ENCODE measurements at places on chromosomes 6 and 20.

- no peak for DNase-seq
- no peak overlapping the region for H3K27ac ChIP-seq
- no peak overlapping the region for H3K4me3 ChIP-seq
- no peaks in the 10 kb centered on the region for H3K4me1 ChIP-seq
Measured at GRCh38 chr6:88262332-88262731, 96.2 kb upstream of the CNR1 start.

DNA sequence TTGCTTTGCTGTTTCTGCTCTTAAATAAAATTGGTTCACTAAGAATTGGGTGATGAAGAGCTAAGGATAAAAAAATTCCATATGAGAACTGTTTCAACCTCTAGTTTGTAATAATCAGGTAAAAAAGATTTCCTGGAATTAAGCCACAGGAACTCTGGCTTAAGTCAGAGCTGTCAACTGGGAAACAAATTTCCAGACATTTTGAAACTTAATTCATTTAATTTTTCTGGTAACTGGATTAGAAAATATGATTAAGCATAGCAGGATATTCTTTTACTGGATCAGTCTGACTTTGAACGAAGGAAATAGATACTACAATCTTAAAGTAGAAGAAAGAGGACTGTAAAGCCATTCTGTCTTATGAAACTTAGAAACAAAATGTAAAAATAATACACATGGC is 1.3 kb upstream of the VIP start:
- no peaks in the 10 kb centered on the region for H3K27me3 ChIP-seq
- H3K4me1 ChIP-seq: no peaks in the 10 kb centered on the region
- no peak overlapping the region for H3K4me3 ChIP-seq
- no peak overlapping the region for H3K27ac ChIP-seq
- no peak for DNase-seq

DNA sequence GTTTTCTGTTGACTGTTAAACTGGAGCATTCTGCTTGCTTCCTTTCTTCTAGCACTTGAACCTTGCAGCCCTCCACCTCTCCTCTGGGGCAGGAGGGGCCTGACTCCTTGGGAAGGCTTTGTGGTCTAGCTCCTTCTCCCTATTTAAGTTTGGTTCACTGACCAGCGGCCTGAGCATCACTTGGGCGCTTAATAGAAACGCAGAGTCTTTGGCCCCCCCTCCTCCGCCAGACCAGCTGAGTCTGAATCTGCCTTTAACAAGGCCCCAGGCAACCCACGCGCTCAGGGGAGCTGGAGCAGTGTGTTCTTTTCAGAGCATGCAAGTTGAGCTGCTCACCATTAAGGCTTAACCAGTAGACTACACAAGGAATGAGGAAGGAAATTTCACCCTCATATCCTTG is 225.7 kb downstream of the NRN1 start:
- H3K4me3 ChIP-seq: no peak overlapping the region
- no peak overlapping the region for H3K27ac ChIP-seq
- no peak for DNase-seq
- no peaks in the 10 kb centered on the region for H3K27me3 ChIP-seq

GRCh38 chr6:141313986-141314385 is 818.7 kb upstream of the GJE1 start:
- H3K36me3 ChIP-seq: no peaks in the 10 kb centered on the region
- peaks cover 4% of the 10 kb centered on the region for H3K4me1 ChIP-seq
- no peak for DNase-seq
- H3K27me3 ChIP-seq: peaks cover 4% of the 10 kb centered on the region
- no peak overlapping the region for H3K27ac ChIP-seq

DNA sequence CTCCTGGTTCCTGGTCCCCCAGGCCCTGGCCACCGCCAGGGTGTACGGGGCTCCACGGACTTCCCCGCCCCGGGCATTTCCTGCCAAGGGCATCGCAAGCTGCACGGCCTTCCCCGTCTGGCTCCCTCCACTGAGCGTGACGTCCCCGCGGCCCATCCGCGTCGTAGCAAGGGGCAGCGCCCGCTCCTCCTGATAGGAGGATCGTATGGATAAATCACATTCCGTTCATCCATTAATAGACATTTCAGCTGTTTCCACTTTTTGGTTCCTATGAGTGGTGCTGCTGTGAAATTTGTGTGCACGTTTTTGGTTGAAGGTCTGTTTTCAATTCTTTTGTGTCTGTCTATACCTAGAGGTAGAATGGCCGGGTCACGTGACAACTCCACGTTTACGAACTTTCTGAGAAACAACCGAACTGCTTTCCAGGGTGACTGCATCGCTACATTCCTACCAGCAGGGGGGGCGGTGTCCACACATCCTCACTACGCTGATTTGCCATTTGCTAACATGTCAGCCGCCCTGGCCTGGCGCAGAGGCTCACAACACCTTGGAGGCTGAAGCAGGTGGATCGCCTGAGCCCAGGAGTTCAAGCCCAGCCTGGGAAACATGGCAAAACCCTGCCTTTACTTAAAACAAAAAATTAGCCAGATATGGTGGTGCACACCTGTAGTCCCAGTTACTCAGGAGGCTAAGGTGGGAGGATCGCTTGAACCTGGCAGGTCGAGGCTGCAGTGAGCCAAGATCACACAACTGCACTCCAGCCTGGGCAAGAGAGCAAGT is 37.7 kb downstream of the KCNQ2 start:
- peak overlapping the region; percentile 19 for H3K4me3 ChIP-seq
- peaks cover 8% of the 10 kb centered on the region for H3K27me3 ChIP-seq
- H3K4me1 ChIP-seq: peaks cover 6% of the 10 kb centered on the region
- no peaks in the 10 kb centered on the region for H3K36me3 ChIP-seq
- DNase-seq: peak; percentile 90

GRCh38 chr6:75204959-75205775 is 686 bp downstream of the COL12A1 start:
- H3K27me3 ChIP-seq: peaks cover 82% of the 10 kb centered on the region
- no peaks in the 10 kb centered on the region for H3K36me3 ChIP-seq
- H3K4me3 ChIP-seq: peak overlapping the region; percentile 49
- peak; percentile 37 for DNase-seq

- no peaks in the 10 kb centered on the region for H3K27me3 ChIP-seq
- H3K4me3 ChIP-seq: no peak overlapping the region
- peaks cover 48% of the 10 kb centered on the region for H3K36me3 ChIP-seq
- no peaks in the 10 kb centered on the region for H3K4me1 ChIP-seq
Measured at GRCh38 chr6:7401075-7401474, 11.5 kb downstream of the RIOK1 start.

DNA sequence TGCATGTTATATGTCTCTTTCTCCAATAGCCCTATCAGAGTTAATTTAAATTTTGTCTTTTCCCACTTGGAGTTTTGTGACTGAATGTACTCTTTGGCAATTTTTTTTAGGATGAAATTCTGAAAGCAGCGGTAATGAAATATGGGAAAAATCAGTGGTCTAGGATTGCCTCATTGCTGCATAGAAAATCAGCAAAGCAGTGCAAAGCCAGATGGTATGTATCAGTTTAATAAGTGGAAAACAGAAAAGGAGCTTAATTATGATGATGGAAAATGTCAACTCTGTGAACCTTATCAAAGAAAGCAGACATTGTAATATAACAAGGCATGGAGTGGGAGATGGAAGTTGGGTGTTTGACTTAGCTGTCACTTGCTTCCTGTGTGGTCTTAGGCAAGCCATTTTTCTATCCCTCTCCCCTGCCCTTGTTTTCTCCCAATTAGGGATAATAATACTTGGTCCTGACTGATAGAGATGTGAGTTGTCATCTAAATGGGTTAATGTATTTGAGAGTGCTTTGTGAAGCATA is 2.7 kb downstream of the CDC5L start:
- no peaks in the 10 kb centered on the region for H3K27me3 ChIP-seq
- peaks cover 58% of the 10 kb centered on the region for H3K36me3 ChIP-seq
- no peak for DNase-seq
- H3K4me1 ChIP-seq: peaks cover 34% of the 10 kb centered on the region

DNA sequence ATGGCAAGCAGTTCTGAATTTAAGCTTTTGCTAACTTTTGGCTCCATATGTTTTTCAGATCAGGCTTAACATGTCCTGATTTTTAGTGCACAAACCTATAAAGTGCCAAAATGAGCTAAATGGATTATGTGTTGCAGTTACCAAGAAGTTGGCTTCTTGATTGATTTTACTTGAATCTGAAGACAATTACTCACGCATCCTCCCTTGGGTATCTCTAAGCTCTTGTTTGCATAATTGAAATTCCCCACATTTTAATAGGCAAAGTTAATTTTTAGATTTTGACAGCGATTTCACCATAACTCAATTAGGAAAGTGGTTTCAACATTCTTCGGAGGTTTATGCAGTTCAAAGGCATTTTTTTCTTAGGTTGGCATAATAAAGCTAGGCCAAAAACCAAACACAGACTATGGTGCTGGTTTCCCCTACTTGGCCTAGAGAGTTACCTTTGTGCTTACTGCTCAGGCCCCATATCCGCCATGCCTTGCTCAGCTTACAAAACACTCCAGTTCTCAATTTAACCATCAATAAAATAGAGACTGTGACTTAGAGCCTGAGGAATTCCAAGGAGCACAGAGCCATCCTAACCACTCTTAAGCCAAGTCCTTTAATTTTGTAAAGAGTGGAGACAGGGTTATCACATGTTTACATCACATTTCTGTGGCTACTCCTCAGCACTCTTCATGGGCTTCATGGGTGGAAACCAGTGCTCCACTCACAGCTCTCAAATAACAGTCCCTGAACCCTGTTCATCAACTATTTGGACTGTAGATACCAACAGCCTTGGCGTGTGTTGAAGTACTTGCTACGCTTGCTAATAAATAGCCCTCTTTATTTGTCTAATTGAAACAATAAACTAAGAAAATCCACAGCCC is 32.1 kb downstream of the LAMA4 start:
- no peaks in the 10 kb centered on the region for H3K36me3 ChIP-seq
- H3K4me1 ChIP-seq: no peaks in the 10 kb centered on the region
- no peak for DNase-seq
- no peak overlapping the region for H3K27ac ChIP-seq
- no peak overlapping the region for H3K4me3 ChIP-seq

- peaks cover 22% of the 10 kb centered on the region for H3K4me1 ChIP-seq
- H3K4me3 ChIP-seq: no peak overlapping the region
- DNase-seq: no peak
- H3K27me3 ChIP-seq: no peaks in the 10 kb centered on the region
- no peak overlapping the region for H3K27ac ChIP-seq
Measured at GRCh38 chr6:20840675-20841074, 306.4 kb downstream of the CDKAL1 start.

DNA sequence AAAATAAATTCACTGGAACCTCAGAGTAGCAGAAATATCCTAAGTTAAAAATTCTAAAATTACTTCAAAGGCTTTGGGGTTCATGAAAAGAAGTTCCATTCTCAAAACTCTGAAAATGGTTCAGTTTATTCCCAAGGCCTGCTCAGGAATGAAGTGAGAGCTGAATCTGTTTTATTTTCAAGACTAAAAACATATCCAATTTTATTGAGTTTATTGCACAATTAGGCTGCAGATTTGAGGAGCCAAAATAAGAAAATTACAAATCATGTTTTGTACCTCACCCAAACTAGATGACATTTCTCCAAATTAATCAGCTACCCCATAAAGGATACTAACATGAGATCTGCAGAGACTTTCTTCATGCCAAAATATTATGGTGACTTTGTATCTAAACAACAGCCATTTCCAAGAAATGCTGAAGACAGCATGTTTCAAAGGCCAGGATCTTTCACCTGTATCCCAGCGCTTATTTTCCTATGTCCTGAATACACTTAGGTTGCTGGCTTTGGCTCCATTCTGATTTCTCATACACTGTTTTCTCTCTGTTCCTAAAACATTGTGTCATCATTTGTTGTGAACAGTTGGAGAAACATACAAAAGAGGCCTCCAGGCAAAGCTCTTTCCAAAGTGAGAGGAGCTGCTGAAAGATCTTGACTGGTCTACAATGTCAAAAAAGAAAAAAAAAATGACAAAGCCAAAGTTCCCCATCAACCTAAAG is 85.7 kb upstream of the F13A1 start:
- H3K4me3 ChIP-seq: no peak overlapping the region
- no peaks in the 10 kb centered on the region for H3K36me3 ChIP-seq
- H3K27me3 ChIP-seq: peaks cover 7% of the 10 kb centered on the region
- H3K4me1 ChIP-seq: no peaks in the 10 kb centered on the region
- H3K27ac ChIP-seq: no peak overlapping the region

DNA sequence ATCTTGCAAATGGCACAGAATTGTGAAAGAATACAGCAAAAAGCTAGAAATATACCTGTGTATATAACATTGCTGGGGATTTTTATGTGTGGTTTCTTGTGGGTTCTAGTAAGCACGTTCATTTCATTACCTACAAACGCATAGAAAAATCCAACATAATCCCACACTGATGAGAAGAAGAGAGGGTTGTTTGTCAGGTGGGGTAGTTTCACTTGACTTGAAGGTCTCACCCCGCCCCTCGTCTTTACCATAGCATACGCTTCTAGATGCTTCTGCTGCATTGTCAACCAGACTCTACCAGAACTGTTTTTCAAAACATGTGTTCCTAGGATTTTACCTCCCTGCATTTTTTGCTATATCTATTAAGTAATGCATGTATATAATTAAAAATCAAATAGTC is 284.1 kb upstream of the TAB2 start:
- peak; percentile 62 for DNase-seq
- peaks cover 75% of the 10 kb centered on the region for H3K4me1 ChIP-seq
- peak overlapping the region; percentile 78 for H3K4me3 ChIP-seq
- H3K27ac ChIP-seq: peak overlapping the region; percentile 96
- no peaks in the 10 kb centered on the region for H3K27me3 ChIP-seq

DNA sequence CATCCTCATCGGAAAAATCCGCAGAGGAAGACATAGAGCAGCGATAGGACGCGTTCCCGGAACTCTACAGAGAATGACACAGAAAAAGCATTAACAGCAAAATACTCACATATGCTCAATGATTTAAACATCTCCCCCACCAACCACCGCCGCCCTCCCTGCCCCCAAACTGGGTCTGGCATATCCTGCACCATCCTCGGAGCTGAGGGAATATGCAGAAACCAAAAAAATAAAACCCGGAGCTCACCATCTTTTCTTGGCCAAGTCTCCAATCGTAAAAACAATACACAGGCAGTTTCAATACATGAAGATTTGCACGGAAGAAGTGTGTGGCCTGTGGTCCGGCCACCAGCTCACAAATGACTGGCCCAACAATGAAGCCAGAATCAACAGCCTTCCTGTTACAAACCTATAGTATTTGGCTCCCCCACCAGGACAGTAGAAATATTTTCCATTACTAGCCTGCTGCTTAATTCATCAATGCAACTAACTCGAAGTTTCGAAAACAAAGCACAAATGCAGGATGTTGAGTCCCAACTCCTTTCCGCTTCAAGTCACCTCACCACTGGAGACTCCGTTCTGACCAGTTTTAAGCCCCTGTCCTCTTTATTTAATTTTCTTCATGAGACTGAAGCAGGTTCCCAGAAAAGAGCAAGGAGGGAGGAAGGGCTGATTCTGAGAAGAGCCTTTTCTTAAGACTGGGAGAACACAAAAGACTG is 103.2 kb upstream of the BEND6 start:
- H3K27ac ChIP-seq: peak overlapping the region; percentile 43
- peaks cover 41% of the 10 kb centered on the region for H3K27me3 ChIP-seq
- H3K4me1 ChIP-seq: peaks cover 19% of the 10 kb centered on the region
- no peaks in the 10 kb centered on the region for H3K36me3 ChIP-seq
- DNase-seq: peak; percentile 61
